ENCODE measurements at places on chromosomes 3 and 15. TPM values are rescaled to one million over a fixed set of nuclear protein-coding genes. Genes with fewer than 3 reads are reported as not detected.

GRCh38 chr3:78858910-78859309 is 908.9 kb downstream of the ROBO1 start:
- DNase-seq: no peak

GRCh38 chr15:51588966-51589365 is 33.6 kb downstream of the DMXL2 start:
- DNase-seq: no peak

DNA sequence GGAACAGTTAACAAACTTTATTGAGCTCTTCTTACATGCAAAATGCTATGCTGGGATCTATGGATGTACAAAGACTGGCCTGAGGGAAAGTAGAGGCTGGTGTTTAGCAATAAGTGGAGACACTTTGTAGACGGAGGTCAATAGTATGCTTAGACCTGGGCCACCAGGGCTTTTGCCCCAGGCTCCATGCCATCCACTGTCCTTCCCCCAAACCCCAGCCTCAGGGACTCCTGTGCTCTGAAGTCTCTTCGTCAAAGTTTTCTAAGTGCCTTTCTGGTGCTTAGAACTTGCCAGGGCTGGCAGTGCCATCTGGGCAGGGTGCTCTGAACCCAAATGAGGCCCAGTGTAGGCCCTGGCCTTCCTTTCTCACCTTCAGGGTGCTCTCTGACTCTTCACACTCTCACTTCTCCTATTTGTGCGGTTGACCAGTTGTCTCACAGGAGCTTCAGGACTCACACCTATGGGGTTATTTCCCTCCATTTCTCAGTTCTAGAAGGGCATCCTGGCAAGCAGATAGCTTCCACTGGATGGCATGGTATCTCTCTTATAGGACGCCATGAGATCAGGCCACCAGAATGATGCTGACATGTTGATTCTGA is 21.8 kb upstream of the KCNAB1 start:
- DNase-seq: no peak

DNA sequence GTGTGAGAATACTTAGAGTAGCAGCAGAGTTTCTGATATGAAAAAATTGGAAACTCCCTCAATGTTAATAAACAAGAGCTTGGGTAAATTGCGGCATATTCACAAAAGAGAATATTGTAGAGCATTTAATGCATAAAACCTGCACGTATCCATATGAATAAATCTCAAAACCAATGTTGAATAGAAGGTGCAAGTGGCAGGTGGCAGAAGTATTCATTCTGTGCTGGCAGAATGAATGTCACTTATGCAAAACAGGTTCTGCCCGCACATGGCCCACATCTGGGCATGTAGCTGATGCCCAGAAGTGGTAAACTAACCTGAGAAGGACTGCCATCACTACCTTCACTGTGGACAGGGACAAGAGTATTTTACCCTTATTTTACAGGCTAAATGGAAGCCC is 14.1 kb upstream of the PRSS50 start:
- DNase-seq: no peak

GRCh38 chr15:57356178-57356577 is 20.1 kb upstream of the CGNL1 start:
- no peak for DNase-seq

- DNase-seq: no peak
Observed at GRCh38 chr15:62758126-62758951, 284.2 kb upstream of the TPM1 start.

- DNase-seq: no peak
Observed at GRCh38 chr15:64501396-64501715, 41.0 kb downstream of the ZNF609 start.

DNA sequence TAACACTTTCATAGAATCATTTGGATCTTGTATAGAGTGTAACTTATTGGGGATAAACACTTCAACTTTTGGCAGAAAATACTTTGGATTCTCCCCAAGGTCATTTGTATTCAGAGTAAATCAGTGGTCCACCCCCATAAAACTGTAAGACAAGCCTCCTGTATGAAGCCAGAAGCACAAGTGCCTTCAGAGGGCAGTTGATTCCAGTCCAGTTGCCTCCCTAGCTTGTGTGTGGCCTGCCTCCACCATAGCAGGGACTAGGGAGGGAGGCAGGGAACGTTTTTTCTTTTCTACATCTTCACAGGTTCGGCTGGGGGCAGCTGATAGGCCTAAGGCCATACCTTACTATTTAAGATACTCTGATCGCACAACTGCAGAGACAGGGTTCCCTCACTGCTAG is 11.6 kb downstream of the GORASP1 start:
- DNase-seq: no peak

- DNase-seq: no peak
Observed at GRCh38 chr15:91055548-91056331, 33.3 kb upstream of the VPS33B start.

DNA sequence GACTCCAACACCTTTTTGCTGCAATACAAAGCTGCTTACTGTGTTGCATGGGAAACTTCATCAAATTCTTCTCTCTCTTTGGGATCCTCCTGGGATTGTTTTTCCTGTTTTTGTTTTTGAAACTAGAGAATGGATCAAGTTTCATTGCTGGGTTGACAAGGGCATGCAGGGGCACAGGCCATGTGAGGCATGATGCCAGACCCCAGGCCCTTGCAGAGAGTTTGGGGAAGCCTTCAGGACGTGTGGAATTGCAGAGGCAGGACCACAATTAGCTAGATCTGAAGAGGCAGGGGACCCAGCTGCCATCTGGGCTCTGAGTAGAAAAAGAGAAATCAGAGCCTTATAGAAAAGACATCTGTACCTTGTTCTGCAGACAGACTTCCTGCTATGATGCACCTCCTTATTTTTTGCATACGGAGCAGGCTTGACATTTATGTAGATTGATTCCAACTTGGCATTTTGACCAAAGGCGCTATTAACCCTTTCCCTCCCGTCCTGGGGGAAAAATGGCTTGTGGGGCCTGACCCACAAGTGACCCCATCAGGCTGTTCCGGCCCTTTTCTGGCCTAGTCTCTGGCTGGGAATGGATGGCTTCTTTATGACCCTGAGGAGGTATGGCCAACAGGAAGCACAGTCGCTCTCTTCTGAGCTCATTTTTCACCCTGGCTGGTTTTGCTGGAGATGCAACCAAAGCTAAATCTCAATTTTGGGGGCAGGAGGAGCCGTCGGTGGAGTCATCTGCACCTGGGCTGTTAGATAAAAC is 44.3 kb upstream of the CHRNB4 start:
- DNase-seq: no peak

DNA sequence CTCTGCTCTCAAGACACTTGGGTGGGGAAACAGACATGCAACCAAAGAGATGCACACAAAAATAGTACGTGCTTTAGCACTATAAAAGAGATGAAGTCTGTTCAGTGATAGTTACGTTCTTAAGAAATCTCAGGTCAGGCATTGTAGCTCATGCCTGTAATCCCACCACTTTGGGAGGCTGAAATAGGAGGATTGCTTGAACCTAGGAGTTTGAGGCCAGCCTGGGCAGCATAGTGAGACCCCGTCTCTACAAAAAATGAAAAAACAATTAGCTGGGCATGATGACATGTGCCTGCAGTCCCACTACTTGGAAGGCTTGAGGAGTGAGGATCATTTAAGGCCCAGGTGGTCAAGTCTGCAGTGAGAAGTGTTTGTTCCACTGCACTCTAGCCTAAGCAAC is 35.4 kb upstream of the GP5 start:
- DNase-seq: no peak

GRCh38 chr3:81709606-81710005 is 51.8 kb downstream of the GBE1 start:
- DNase-seq: no peak

- DNase-seq: no peak
Observed at GRCh38 chr3:35737080-35737479, 97.8 kb downstream of the ARPP21 start.

DNA sequence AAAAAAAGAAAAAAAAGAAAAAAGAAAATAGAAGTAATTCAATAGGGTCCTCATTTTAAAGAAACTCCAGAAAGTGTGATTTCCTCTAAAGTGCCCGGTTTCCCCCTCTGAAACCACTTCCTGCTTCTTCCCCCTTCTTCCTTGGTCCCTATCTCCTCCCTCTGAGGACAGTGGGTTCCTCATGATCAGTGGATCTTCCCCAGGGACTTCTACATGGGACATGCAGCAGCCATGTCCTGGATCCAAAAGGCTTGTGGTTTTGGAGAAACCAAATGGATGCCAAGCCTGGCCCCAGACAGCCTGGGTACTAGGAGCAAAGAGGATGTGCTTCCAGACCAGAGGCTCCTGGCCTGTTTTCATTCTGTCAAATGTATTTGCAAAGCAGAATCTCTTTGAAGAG is 26.6 kb upstream of the SMAD6 start:
- DNase-seq: no peak

- no peak for DNase-seq
Observed at GRCh38 chr15:85984241-85984640, 95.4 kb upstream of the AGBL1 start.

- no peak for DNase-seq
Observed at GRCh38 chr3:171832989-171833388, 10.2 kb upstream of the TMEM212 start.

TGM5 gene
- 0.30 TPM for total RNA-seq

CAV3 gene
- not detected for total RNA-seq

KPNA1 gene
- total RNA-seq: 44.0 TPM

KCTD6 gene
- total RNA-seq: 5.2 TPM

CHRNA7 gene
- total RNA-seq: 5.2 TPM

TRIM42 gene
- total RNA-seq: not detected

POTEB3 gene
- total RNA-seq: not detected

CP gene
- 18.7 TPM for total RNA-seq

PLEKHO2 gene
- total RNA-seq: 21.9 TPM

CACNA2D2 gene
- 72.7 TPM for total RNA-seq

PRICKLE2 gene
- total RNA-seq: 34.5 TPM

MORC1 gene
- total RNA-seq: 0.15 TPM
